Activated CD4-positive, CD25-positive, alpha-beta regulatory T cell treated with anti-CD3 and anti-CD28 coated beads, Interleukin-2, amount 50 U/mL, for 24 hours (primary cell): ENCODE measurements at places on chromosomes 16 and 17.

- no peak for ATAC-seq
These were observed 33.0 kb downstream of the ANKFN1 start for GRCh38 chr17:56186222-56186786.

DNA sequence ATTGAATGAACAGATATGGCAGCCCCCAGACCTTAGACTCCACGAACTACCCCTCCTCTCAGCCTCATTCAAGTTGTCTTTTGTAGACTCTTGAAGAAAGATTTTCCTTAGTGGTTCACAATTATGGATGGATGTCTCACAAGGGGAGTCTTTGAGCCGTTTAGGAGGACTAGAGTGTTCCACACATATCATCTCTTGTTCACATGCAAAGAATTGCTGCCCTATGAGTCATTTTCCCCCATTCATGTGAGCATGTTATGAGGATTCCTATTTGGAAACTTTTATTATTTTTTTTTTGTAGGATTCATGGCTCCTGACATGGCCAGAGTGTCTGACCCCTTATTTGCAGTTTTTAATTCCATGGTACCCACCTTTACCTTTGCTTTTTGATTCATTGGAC is 237.1 kb downstream of the SHISA9 start:
- no peak for ATAC-seq

DNA sequence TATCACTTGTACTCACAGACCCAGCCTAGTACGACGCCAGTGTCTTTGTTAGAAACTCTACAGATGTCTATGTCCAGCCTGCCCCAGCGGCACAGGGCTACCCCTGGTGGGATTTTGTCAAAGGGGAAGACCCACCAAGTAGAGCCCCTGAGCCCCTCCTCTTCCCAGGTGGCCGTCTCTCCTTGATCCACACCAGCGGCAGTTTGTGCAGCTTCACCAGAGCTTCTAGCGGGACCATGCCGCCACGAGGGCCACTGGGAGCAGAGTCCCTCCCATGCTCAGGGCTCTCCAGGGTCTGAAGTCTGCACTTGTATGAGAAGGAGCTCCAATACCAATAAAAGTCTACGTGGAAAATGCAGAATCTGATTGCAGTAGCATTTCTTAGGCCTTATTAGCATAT is 157.1 kb downstream of the RPTOR start:
- no peak for ATAC-seq

GRCh38 chr17:33779234-33779591 is 475.9 kb upstream of the CCL2 start:
- no peak for ATAC-seq
